NCI-H69 (cell line): ENCODE measurements at places on chromosomes 4 and X.

DNA sequence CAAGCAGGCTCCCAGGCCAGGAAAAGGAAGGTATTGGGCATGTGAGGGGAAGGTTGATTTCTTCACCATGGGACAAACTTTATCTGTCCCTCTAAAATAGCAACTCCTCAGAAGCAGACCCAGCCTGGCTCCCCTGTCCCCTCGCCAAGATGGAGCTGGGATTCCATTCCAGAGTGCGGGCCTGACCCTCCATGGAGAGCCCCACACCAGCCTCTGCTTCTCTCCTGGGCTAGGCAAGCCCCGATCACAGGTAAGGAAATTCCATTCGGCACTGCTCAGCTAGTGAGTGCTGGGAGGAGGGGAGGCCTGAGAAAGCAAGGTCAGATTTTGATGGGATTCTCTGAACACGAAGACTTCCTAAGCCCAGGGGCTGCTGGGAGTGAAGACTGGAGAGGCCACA, 98.4 kb downstream of the EFNB1 start:
- no peak for DNase-seq

- no peak for DNase-seq
Measured at GRCh38 chr4:144687466-144687865, 41.5 kb downstream of the HHIP start.

- DNase-seq = no peak
Measured at GRCh38 chr4:105991726-105992125, 96.5 kb downstream of the NPNT start.

DNA sequence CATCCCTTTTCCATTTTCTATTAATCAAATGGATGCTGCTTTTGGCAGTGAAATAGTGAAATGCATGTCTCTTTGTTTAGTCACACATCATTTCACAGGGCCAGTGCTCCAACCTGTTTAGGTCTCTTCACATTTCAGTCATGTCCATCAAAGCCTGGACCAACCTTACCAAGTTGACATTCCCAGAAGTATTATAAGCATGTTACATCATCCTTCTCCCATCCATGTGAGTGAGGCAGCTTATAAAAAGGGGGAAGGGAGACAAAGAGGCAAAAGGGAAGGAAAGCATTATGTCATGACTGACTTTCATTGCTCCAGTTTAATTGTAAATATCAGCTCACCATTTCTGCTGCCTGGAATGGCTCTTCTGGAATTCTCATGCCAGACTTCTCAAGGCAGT, 94.4 kb downstream of the NWD2 start:
- no peak for DNase-seq

GRCh38 chr4:148778980-148779675, 336.9 kb upstream of the NR3C2 start:
- DNase-seq = no peak
